ENCODE measurements at places on chromosomes 7 and 10.

DNA sequence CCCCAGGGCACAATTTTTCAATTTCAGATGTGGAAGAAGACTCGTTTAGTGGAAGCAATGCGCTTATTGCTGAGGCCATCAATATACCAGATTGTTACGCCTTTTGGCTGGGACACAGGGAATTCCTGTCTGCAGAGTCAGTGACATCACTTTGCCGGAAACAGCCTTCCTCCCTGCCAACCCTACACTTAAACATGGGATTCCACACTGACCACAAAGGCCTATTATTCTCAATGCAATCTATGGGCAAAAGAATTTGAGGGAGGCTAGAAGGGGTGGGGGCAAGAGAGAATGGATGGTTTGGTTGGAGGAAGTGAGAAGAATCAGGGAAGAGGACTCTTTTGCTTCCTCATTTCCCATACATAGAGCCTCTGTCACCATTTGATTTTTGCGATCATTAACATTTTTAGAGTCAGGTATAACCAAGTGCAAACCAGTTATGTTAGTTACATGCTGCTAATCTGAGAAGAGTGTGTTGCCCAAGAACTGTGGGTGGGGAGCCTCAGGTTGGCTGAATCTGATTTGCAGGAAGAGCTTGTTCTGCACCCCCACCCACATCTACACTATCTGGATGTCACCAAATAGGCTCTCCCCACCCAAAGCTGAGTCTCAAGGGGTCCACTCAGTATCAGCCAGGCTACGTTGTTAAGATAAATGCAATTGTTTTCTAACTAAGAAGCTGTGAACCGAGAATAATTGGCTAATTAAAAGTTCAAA lies 58.2 kb downstream of the ENTPD1 start:
- DNase-seq, result no peak

DNA sequence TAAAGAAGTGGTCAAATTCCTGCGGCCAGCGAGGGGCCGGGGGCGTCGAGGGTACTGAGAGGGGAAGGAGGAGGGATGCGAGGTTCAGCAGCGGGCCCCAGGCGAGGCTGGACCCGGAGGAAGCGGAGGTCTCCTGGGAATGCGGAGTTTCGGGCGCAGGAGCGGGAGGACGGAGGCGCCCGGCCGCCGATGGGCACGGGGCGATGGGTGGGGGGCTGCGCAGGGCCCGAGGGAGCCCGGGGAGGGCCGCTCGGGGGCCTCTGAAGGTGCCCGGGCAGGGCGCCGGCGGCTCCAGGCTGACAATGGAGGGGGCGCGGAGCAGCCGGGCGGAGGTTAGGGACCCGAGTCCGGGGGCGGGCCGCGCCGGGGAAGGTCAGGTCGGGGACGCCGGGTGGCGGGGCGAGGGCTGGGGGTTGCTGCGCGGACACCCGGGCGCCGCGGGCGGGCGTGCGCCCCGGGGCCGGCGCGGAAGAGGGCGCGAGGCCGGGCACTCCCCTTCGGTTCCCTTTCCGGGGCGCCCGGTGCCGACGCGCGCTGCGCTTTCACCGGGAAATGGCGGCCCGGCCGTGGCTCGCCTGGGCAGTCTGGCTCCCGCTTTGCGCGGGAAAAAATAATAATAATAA lies 683 bp downstream of the MACROH2A2 start:
- no peak for DNase-seq

- DNase-seq, result no peak
These were observed 85.0 kb downstream of the UNCX start for GRCh38 chr7:1317646-1318045.

- no peak for DNase-seq
These were observed 1355.2 kb downstream of the XPNPEP1 start for GRCh38 chr10:108567899-108568752.

DNA sequence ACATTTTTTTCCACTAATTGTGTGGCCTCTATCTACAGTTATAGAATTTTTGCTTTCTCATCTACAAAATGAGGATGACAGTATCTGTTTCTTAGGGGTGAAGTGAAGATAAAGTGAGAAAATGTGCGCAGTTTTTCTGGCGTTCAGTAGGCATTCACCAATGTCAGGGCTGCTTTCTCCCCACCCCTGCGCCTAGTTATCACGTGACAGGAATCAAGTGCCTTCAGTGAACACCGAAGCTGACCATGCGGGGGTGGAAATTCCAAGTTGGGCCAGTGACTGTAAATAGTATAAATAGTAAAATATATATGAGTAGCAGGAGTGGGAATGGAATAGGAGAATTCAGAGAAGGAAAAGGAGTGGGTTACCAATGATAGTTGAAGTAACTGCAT lies 77.4 kb downstream of the TAF3 start:
- DNase-seq, result no peak

GRCh38 chr10:124524991-124525653 lies 63.5 kb downstream of the LHPP start:
- DNase-seq, result no peak

GRCh38 chr7:41038211-41038610 lies 664.7 kb downstream of the INHBA start:
- no peak for DNase-seq

GRCh38 chr7:22234227-22234626 lies 122.7 kb downstream of the RAPGEF5 start:
- DNase-seq, result no peak

DNA sequence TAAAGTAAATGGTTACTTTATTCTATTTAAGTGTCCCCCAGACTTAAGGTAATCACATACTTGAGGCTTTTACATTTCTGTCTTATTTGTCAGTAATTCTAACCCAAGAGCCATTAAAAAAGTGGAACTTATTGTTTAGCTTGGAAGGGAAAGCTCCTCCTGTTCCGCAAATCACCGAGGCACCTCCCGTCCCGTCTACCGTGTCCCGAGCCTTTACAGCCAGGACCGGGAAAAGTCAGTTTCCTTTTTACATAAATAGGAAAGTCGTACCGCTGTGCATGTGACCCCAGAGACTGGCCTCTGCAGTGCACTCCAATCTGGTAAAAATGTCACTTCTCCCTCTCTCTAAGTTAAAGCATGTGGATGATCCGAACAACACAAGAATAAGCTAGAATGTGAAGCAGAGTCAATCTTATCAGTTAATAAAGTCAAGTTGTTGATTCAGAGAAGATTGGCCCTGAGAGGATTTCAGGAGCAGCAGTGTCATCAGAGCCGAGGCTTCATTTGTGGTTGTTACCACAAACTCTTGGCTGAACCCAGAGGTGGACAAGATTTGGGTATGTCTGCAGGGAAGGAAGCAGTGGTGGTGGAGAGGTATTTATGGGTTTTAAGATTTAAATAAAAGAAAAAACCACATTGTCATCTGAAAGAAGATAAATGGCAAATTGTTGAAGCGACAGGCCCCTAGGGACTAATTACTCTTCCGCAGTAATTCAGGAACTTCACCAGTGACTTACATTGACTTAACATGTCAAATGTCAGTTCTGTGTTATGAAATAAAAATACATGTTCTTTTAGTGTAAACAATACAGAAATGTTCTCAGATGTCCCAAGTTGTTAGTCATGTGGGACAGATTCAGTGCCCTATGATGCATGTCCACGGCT lies 316.6 kb upstream of the ZNF32 start:
- DNase-seq, result no peak

DNA sequence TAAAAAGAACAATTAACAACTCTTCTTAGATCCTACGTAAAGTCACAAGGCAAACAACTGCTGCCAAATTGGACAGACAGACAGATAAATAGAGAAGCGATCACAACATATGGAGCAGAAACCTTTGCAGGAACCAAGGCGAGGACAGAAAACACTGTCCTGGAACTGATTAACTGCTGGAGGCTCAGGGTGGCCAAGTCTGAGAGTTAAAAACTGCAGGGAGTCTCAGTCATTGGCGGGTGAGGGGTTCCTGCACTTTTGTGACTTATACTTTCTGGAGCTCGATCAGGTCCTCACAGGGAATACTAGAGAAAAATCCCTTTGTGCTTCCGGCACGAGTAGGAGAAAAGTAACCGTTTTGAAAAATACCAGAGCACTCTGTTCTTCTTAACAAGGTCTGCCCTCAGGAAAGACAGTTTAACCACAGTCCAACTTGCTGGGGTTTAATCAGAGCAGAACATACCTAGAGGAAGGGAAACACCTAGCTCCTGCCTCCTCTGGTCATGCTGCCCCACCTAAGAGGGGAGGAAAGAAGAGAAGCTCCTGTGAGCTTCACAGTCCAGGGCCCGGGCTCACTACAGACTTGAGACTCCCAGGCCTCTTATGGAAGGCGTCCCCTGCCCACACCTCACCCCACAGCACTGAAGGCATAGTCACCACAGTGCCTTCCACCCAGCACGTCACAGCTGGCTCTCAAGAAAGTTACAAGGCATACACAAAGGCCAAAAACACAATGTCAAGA lies 74.9 kb downstream of the LARP4B start:
- no peak for DNase-seq

DNA sequence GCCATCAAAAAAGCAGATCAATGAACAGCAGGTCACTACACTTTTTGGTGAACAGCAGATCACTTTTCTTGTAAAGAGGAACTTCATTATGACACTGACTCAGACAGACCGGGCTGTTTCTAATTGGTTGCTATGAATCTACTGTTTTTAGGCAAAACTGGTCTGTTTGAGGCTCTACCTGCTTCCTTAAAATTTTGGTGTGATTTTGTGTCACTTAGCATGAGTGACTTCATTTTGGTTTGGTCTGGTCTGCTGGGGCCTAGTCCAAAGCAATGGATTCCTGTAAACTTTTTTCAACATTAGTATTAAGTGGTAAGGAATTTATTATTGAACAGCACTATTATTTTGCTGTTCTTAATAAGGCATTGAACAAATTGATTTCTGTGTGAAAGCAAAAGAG lies 41.8 kb upstream of the C10orf71 start:
- no peak for DNase-seq

GRCh38 chr10:13769946-13770345 lies 183.2 kb downstream of the PRPF18 start:
- no peak for DNase-seq

GRCh38 chr10:132319853-132320653 lies 11.9 kb upstream of the LRRC27 start:
- DNase-seq, result no peak

GRCh38 chr7:25777969-25778708 lies 373.9 kb upstream of the NFE2L3 start:
- no peak for DNase-seq

DNA sequence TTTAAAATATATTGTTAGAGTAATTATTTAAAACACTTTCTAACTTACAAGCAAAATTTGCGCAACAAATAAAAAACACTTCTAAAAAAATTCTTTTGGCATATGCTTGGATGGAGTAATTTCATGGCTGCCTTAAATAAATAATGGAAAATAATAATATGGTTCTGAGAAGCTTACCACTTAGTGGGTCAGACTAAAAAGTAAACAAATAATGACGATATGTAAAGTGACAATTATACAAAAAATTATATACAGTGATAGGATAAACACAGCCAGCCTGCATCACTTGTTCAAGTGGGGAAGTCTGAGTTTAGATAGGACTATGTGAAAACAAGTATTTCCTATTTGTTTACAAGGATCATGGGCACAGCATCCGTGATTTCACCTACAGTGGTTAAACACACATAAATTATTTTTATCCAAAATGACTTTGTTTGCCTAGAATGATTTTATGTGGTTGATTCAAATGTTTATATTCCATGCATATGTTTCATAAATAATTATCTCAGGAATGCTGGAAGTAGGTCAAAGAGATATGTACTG lies 141.7 kb upstream of the SEMA3D start:
- DNase-seq, result no peak

DNA sequence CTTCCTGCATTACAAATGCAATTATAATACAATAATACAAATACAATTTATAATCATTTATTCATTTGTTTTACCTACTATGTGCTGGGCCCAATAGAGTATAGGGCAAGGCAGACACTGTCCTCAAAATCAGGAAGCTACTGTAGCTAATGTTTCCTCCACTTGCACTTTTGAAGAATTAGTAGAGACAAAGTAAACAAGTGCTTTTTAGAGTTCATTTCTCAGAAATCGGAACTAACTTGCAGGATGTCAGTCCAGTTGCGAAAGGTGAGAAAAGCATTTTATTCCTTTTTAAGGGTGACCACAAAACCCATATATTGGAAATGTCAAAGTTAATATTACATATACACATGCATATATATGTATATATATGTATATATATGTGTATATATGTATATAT lies 14.2 kb downstream of the ADRB1 start:
- no peak for DNase-seq

DNA sequence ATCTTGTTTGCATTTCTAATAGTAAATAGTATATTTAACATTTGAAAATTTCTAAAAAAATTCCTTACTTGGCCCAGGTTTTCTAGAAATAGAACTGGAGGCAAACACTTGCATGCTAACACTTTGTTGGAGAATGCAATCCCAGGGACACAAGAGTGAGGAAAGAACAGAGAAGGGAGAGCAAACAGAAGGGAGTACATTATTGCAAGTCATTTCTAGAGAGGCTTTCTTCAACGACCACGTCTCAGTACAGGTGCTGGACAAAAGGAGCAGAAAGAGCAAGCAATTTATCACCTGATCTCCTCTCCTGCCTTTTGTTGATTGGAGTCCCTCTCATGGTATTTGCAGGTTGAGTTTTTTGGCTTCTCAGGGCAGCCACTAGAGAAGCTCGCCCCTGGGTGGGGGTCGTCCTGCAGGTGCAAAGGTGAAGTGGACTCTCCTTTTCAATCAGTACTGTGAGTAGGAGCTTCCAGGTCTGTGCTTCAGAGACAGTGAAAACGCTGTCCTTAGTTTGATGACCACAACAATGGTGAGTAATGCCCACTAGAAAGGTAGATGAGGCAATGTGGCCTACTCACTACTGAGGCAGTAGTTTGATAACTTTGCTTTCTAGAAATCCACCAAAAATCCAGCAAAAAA lies 5.2 kb downstream of the CPED1 start:
- DNase-seq, result no peak

All from NCI-H446 treated with DMSO at 0.1 percent for 48 hours (cell line).